ENCODE measurements at places on chromosomes 5 and 9. TPM values are rescaled to one million over a fixed set of nuclear protein-coding genes. Genes with fewer than 3 reads are reported as not detected.

GRCh38 chr5:14173377-14174229, 30.5 kb downstream of the TRIO start:
- no peaks in the 10 kb centered on the region for H3K27me3 ChIP-seq
- H3K4me3 ChIP-seq = no peak overlapping the region
- peaks cover 16% of the 10 kb centered on the region for H3K4me1 ChIP-seq
- no peak overlapping the region for H3K27ac ChIP-seq
- DNase-seq = no peak

- DNase-seq = no peak
- H3K36me3 ChIP-seq = no peaks in the 10 kb centered on the region
- H3K4me3 ChIP-seq = no peak overlapping the region
- H3K27me3 ChIP-seq = no peaks in the 10 kb centered on the region
Observed at GRCh38 chr9:94861589-94862272, 135.2 kb downstream of the AOPEP start.

DNA sequence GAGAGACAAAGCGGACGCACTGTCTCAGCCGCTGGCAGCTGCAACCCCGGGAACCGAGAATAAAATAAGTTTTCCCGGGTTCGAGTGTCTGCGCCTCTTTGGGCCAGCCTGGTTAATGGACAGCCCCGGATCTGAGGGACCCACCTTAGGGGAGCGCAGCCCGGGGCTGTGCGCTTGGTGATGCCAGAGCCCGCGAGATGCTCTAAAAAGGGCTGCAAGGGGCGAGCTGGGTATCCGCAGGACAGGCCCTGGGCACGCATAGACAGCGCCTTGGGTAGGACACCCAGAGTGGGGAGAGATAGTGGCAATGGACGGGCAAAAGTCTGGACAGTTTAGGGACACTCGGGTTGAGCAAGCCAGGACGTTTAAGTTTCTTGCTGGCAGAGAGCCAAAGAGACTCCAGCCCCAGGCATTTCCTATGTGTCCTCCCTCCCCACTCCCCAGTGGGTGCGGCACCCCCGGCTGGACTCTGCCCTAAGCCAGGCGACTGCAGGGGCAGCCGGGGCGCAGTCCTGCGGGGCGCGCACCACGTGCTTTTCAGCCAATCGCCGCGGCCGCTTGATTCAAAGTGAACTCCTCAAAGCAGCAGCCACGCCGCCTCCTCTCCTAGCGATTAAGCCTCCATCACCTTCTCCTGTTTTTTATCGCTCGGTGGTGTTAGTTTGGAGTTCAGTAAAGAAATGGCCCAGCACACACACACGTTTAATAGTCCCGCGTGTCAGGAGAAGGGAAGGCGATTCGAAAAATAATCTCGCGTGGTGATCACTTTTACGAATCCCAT, 616 bp upstream of the ENC1 start:
- peaks cover 25% of the 10 kb centered on the region for H3K4me1 ChIP-seq
- peak; percentile 93 for DNase-seq
- H3K36me3 ChIP-seq = peaks cover 34% of the 10 kb centered on the region
- H3K4me3 ChIP-seq = peak overlapping the region; percentile 92
- H3K27me3 ChIP-seq = no peaks in the 10 kb centered on the region
- H3K27ac ChIP-seq = peak overlapping the region; percentile 99

DNA sequence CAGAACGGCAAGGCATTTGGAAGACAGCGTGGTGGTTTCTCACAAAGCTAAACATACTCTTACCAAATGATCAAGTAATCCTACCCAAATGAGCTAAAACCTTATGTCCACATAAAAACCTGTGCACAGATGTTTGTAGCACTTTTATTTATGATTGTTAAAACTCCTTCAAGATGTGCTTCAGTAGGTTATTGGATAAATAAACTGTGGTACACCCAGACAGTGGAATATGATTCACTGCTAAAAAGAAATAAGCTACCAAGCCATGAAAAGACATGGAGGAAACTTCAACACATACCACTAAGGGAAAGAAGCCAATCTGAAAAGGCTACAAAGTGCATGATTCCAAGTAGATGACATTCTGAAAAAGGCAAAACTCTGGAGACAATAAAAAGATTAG, 94.2 kb downstream of the FOXD1 start:
- no peaks in the 10 kb centered on the region for H3K27me3 ChIP-seq
- H3K27ac ChIP-seq = no peak overlapping the region
- H3K4me1 ChIP-seq = no peaks in the 10 kb centered on the region

GRCh38 chr9:115155037-115155436, 37.1 kb upstream of the TNC start:
- no peaks in the 10 kb centered on the region for H3K36me3 ChIP-seq
- peak overlapping the region; percentile 3 for H3K27ac ChIP-seq
- H3K4me3 ChIP-seq = no peak overlapping the region
- H3K4me1 ChIP-seq = peaks cover 12% of the 10 kb centered on the region
- no peaks in the 10 kb centered on the region for H3K27me3 ChIP-seq

- no peak for DNase-seq
- no peak overlapping the region for H3K27ac ChIP-seq
- H3K4me3 ChIP-seq = no peak overlapping the region
- H3K36me3 ChIP-seq = no peaks in the 10 kb centered on the region
- H3K4me1 ChIP-seq = no peaks in the 10 kb centered on the region
- H3K27me3 ChIP-seq = no peaks in the 10 kb centered on the region
Observed at GRCh38 chr9:27308691-27309390, 11.9 kb upstream of the EQTN start.

DNA sequence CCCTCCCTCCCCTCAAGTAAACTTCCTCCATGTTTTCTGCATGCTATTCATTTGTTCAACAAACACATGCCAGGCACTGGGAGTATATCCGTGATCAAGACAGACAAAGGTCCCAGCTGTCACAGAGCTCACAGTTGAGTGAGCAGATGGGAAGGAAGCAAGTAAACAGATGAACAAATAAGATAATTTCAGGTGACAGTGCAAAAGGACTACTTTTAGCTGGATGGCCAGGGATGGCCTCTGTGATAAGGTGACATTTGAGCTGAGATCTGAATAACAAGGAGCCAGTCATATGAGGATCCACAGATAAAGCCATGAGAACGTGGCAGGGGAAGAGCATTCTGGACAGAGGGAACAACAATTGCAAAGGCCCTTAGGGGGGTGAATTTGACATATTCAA, 121.7 kb upstream of the RAD23B start:
- H3K36me3 ChIP-seq = no peaks in the 10 kb centered on the region
- H3K27ac ChIP-seq = no peak overlapping the region
- DNase-seq = no peak
- H3K4me3 ChIP-seq = no peak overlapping the region
- H3K4me1 ChIP-seq = no peaks in the 10 kb centered on the region
- H3K27me3 ChIP-seq = no peaks in the 10 kb centered on the region

- DNase-seq = no peak
- H3K4me1 ChIP-seq = no peaks in the 10 kb centered on the region
- no peaks in the 10 kb centered on the region for H3K36me3 ChIP-seq
- no peak overlapping the region for H3K27ac ChIP-seq
- no peak overlapping the region for H3K4me3 ChIP-seq
Observed at GRCh38 chr5:43354774-43355173, 41.6 kb upstream of the HMGCS1 start.

GRCh38 chr9:81622471-81623255, 66.7 kb downstream of the TLE1 start:
- no peak overlapping the region for H3K27ac ChIP-seq
- peaks cover 57% of the 10 kb centered on the region for H3K36me3 ChIP-seq
- H3K4me1 ChIP-seq = no peaks in the 10 kb centered on the region

DNA sequence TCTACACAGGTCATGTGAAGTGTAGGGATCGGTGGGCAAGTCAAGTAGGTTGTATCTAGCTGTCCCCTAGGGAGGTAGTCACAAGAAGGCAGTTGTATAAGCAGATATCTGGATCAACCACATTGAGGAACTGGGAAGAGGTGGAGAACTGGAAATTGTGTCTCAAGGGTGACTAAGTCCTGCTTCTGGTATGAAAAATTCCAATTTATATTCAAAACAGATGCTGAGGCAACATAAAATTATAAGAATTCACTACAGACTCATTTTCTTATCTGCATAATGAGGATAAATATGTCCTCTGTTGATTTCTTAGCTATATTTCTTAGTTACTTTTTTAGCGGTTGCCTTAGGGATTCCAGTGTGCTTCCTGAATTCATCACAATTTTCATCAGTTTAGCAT, 46.8 kb downstream of the GALNT12 start:
- no peak overlapping the region for H3K27ac ChIP-seq
- no peak overlapping the region for H3K4me3 ChIP-seq
- no peak for DNase-seq
- H3K27me3 ChIP-seq = no peaks in the 10 kb centered on the region

- H3K4me3 ChIP-seq = no peak overlapping the region
- H3K36me3 ChIP-seq = peaks cover 11% of the 10 kb centered on the region
Observed at GRCh38 chr9:113993838-113994540, 84.1 kb downstream of the AMBP start.

GRCh38 chr9:90825586-90825985, 24.0 kb downstream of the SYK start:
- DNase-seq = no peak
- H3K4me3 ChIP-seq = no peak overlapping the region
- H3K27me3 ChIP-seq = no peaks in the 10 kb centered on the region
- H3K36me3 ChIP-seq = no peaks in the 10 kb centered on the region
- no peaks in the 10 kb centered on the region for H3K4me1 ChIP-seq

- H3K27ac ChIP-seq = no peak overlapping the region
- H3K4me1 ChIP-seq = peaks cover 25% of the 10 kb centered on the region
- no peaks in the 10 kb centered on the region for H3K27me3 ChIP-seq
- DNase-seq = peak; percentile 78
- H3K4me3 ChIP-seq = peak overlapping the region; percentile 29
Observed at GRCh38 chr9:130243015-130243881, 22.3 kb upstream of the HMCN2 start.

DNA sequence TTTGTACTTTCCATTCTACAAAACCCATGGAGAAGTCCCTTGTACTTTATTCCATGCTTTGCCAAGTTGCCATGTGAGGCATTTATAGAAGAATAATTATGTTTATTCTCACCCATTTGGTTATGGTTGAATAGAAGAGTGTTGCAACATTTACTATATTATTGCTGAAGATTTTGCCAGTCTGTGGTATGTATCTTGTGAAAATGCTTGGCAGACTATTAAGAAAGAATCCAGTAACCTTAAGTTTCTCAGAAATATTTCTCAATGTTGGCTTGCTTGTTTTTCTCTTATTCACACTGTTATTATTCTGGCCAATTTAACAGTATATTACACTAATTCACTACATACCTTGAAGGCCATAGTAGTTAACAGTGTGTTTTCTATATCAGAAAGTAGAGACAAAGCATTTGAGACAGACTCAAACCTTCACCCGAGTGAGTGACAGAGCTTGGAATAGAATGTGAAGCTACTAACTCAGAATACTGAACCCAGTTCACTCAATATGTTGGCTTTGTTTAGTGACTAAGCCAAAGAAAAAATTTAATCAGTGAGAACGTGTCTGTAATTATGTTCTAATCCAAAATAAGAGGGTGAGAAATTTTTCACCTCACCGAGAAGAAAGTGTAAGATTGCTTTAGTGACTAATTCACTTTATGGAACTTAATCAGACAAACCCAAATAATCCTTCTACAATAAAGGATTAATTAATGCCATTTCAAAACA, 184.4 kb downstream of the CWC27 start:
- DNase-seq = no peak
- H3K4me1 ChIP-seq = no peaks in the 10 kb centered on the region
- H3K27me3 ChIP-seq = no peaks in the 10 kb centered on the region
- H3K36me3 ChIP-seq = no peaks in the 10 kb centered on the region

DNA sequence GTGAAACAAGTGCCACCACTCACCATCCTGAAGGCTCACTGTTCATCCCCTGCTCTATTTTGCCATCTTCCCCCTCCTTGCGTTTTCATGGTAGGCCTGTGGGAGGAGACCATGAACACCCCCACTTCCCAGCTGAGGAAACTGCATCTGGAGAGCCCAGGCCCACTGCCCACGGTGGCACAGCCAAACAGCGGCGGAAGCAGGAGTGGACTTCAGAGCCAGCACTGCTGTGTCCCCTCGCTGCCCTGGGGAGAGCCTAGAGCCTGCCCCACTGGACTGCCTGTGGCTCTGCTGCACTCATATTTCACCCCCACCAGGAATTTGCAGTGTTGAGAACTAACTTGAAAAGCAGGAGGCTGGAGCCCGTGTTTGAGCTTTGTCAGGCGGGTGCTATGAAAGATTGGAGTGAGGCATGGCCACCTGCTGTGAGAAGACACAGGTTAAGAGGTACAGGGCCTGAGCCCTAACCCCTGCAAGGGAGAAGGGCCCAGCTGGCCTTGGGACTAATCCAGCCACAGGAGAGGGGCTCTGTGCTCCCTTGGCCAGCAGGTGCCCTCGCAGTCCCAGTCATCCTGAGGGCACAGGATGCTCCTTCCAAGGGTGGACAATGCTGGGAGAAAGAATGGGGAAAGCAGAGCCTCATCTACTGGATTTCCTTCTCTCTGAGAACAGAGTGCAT, 79.0 kb downstream of the MACROH2A1 start:
- H3K4me3 ChIP-seq = no peak overlapping the region
- no peaks in the 10 kb centered on the region for H3K27me3 ChIP-seq
- H3K36me3 ChIP-seq = no peaks in the 10 kb centered on the region
- H3K27ac ChIP-seq = no peak overlapping the region

DNA sequence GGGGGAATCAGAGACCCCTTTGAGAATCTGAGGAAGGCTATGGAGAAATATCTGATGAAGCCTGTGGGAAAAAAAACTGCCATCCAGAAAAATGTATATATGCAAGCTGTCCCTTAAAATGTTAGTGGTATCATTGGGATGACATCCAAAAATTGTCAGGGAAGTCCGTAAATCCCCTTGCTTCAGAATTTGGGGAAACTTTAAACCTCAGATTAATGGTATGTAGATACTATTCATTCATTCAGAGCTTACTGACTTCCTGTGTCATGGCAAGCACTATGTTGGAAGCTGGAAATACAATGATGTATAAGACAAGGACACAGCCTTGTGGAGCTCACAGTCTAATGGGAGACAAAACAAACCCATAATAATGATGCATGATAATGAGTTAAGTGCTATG, 10.9 kb upstream of the MOB3B start:
- no peaks in the 10 kb centered on the region for H3K36me3 ChIP-seq
- no peaks in the 10 kb centered on the region for H3K4me1 ChIP-seq
- no peak overlapping the region for H3K27ac ChIP-seq
- DNase-seq = no peak

DNA sequence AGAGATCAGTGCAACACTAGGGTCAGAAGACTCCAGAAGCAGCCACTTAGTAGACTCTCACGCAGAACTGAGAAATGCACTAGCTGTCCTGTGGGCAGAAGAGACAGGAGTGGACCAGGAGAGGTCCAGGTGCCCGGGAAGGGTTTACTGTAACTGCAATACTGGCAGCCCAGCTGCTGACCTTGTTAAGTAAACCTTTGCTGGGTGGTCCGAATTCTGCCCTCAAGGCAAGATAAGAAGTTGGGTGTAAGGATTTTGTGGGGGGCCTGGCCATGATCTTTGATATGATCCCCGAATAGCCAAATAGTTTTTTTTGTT, 91.3 kb downstream of the PDE6A start:
- no peaks in the 10 kb centered on the region for H3K27me3 ChIP-seq
- H3K27ac ChIP-seq = peak overlapping the region; percentile 88
- no peak overlapping the region for H3K4me3 ChIP-seq
- no peaks in the 10 kb centered on the region for H3K36me3 ChIP-seq

GRCh38 chr5:109936996-109937395, 247.3 kb downstream of the MAN2A1 start:
- H3K4me1 ChIP-seq = no peaks in the 10 kb centered on the region
- no peak overlapping the region for H3K4me3 ChIP-seq
- no peak overlapping the region for H3K27ac ChIP-seq
- H3K36me3 ChIP-seq = no peaks in the 10 kb centered on the region
- H3K27me3 ChIP-seq = no peaks in the 10 kb centered on the region

GALNT10 gene
- total RNA-seq = 18.6 TPM

MLANA gene
- 0.04 TPM for total RNA-seq

BTNL3 gene
- not detected for total RNA-seq

SPINK4 gene
- not detected for total RNA-seq

PCSK5 gene
- total RNA-seq = 18.6 TPM

WWC1 gene
- not detected for total RNA-seq

SOX30 gene
- total RNA-seq = not detected

Measured in SJCRH30 (cell line).